ENCODE measurements at places on chromosomes 2 and 18.

DNA sequence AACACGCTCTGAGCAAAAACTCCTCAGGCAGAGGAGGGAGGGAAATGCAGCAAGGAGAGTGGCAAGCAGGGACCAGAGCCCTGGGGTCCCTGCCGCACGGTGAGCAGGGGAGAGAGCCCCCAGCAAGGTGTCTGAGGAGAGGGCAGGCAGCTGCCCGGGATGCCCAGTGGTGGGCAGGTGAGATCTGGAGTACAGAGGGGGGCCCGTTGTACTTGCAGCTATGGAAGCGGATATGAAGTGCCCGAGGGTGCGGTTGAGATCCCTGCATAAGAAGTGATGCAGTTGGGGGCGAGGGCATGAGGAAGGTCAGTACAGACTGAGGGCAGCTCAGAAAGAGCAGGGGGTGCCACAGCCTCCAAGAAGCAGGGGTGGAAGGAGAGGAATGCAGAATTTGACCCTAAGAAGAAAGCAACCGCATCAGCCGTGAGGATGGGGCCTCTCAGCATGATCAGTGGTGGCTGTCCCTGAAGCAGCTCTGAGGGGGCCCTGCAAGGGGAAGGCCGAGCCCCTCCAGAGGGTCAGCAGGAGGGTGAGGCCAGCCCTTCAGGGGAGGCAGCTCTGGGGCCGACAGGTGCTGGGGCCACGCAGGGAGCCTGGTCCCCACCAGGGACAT is 29.4 kb downstream of the MTERF4 start:
- DNase-seq = no peak

DNA sequence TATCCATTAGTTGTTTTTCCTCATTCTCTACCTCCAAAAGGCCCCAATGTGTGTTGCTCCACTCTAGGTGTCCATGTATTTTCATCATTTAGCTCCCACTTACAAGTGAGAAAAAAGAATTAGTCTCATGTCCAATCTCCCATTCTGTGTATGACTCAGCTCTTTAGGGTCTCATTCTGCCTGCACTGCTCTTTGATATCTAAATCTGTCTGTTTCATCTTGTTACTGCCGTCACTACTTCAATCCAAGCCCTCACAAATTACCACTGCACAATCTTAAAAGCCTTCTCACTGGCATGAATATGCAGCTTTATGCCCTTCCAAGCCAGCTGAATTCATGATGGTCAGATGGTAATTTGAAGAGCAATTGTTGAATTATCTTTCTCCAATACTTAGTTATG is 480.5 kb downstream of the TRIB2 start:
- no peak for DNase-seq

DNA sequence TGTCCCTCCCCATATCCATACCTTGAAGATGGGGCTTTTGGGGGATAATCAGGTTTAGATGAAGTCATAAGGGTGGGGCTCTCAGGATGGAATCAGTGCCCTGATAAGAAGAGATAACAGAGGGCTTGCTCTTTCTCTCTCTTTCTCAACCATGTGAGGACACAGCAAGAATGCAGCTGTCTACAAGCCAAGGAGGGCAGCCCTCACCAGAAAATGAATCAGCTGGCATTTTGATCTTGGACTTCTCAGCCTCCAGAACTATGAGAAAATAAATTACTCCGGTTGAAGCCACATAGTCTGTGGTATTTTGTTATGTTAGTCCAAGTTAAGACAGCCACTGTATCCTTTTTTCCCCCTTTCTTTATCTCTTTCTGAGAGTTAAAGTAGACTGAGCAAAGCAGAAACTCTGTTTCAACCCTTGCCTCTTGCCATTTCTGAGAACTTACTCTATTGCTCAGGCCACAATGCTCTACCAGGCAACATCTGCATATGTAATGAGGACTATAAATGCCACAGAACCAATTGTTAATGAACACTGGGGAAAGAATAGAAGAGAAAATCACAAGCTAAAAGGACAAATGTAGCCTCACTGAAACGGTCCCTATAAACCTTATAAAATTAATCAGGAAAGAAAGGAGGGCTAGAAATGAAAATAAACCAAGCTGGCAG is 56.9 kb downstream of the SRBD1 start:
- no peak for DNase-seq

DNA sequence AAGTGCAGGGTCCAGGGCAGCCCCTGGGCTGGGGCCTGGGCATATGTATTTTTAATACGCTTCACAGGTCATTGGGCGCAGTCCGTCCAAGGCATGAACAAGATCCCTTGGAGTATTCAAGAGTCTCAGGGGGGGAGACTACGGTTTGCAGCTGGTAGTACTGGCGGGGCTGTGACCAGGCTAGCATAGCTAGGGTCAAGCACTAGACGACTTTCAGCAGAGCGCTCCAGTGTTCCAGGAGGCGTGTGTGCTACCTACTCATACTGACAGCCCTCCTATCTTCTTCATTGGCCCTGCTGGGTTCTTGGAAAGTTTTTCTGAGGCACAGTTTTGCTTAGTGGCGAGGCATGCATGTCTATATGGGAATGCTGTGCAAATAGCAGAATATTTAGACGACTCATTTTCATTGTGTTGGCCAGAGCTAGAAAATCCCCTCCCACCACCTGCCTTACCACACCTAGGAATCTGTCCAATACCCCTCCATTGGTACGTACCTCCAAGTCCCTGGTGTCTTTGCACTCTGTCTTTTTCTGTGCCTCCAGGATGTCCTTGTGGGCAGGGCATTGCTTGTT is 68.2 kb downstream of the GLI2 start:
- no peak for DNase-seq

DNA sequence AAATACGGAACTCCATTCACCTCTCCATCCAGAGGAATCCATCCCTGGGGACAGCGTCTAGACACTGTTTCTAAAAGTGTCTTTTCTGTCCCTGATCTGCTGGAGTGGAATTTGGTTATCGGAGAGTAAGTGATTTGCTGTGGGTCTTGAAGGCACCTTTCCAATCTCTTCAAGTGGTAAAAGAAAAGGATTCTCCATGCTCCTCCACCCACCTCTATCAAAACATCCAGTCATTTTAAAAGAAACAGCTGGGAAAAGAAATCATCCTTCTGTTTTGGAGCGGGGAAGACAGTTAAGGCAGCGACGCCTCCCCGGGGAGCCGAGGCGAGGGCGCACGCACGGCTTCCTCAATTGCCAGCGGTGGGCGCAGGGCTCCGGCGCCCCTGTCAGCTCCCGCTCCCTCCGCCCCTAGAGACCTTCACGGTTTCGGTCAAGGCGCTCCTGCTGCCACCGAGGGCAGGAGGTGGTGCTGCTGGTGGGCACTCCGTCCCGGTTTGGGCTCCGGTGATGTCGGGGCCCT is 547 bp downstream of the SLC35F5 start:
- DNase-seq = peak; percentile 22

GRCh38 chr2:218959761-218960308 is 369 bp downstream of the CDK5R2 start:
- no peak for DNase-seq

GRCh38 chr2:24183366-24184069 is 8.7 kb downstream of the FAM228A start:
- DNase-seq = no peak

Measured in femur (tissue), 1 donor.